ENCODE measurements at places on chromosomes 2 and 18.

- no peak for DNase-seq
Observed at GRCh38 chr18:58516514-58517285, 112.2 kb downstream of the ALPK2 start.

- no peak for DNase-seq
Observed at GRCh38 chr2:110933420-110933819, 187.3 kb upstream of the BCL2L11 start.

DNA sequence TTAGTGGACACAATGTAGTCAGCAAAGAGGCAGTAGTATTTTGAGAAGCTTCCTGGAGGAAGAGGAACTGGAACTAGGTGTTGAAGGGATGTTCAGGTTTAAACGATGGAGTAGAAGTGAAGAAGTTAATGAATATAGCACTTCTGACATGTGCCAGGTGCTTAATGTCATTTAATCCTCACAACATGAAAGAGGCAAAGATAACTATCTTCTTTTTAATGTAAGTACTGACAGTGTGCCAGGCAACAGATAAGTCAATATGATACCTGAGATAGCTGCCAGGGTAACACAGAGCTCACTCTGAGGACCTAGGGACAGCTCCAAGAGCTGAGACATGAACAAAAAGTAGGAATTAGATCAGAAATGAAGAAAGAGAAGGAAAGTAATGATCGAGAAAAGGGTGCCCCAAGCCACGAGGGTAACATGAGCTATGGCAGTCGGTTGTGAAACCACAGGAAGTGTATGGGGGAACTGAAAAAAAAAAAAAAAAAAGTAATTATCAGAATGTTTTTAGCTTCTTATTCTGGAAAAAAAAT is 140.7 kb downstream of the RNF144A start:
- DNase-seq, result no peak

DNA sequence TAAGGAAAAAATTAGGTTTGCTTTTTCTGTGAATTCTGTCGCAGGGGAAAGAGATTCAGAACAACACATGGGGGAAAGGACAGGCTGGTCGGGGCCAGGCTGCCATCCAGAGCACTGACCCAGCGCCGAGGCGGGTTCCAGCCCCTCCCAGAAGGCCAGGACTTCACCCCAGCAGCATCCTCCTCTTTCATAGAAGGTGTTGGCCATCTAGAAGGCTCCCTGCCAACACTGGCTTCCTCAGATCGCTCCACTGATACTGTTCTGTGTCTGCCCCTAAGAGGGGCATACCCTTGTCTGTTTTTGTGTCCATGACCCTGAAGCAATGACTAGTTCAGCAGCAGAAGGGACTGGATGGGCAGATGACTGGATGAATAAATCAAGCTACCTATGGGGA is 144.5 kb downstream of the HDAC4 start:
- no peak for DNase-seq

DNA sequence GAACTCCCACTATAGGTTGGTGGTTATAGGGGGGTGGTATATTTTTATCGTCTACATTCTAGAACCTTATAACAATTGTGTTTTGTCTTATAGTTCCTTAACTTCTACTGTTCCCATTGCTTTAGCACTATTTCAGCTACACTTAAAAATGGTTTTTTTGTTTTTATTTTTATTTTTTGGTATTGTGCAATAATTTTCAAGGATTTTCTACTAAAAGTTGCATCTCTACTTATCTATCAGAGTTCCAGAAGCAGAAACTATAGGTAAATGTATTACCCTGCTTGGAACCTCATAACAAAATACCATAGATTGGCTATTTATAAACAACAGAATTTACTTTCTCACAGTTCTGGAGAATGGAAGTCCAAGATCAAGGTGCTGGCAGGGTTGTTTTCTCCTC is 981.6 kb upstream of the CNTNAP5 start:
- no peak for DNase-seq

DNA sequence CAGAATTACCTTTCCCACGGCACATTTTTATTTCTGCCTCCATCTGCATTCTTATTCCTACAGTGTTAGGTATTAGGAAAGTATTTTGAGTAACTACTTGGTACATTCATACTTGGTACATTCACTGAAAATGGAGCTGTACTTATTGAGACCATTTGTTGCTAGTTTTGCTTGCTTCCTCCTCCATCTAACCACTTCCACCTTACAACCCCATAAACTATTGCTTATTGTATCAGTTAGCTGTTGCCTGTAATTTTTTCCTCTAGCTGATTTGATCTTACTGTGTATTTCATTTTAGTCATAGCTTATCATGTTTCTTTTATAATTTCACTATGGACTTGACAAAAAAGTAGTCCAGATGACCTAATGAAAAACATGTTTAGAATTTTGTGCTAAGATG is 50.7 kb downstream of the AFTPH start:
- DNase-seq, result no peak

DNA sequence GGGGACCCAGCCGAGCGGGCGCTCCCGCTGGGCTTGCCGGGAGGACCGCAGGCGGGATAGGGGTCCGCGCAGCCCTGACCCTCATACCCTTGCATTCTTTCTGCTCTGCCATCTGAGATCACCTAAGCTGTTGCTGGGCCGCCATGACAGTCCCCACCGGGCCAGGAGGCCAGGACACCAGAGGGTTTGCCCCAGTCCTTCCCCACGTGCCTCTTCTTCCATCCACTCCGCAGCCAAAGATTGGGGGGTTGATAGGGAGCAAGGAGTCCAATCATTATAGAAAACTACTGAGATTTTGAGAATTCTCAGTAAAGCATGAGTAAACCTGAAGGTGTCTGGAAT is 453 bp upstream of the GRB14 start:
- DNase-seq, result no peak

- no peak for DNase-seq
Observed at GRCh38 chr2:210086292-210086691, 83.9 kb downstream of the RPE start.

- no peak for DNase-seq
Observed at GRCh38 chr2:177281400-177282180, 17.1 kb upstream of the NFE2L2 start.

Data from glomerular endothelial cell (primary cell).